ENCODE measurements at places on chromosomes 16 and 17. TPM values are rescaled to one million over a fixed set of nuclear protein-coding genes. Genes with fewer than 3 reads are reported as not detected.

The MAPT gene
- 0.74 TPM for polyA plus RNA-seq

The KRTAP17-1 gene
- polyA plus RNA-seq = not detected

The GTF3C1 gene
- 47.2 TPM for polyA plus RNA-seq

The CPHXL2 gene
- not detected for polyA plus RNA-seq

The SALL1 gene
- not detected for polyA plus RNA-seq

The DNASE1L2 gene
- 2.5 TPM for polyA plus RNA-seq

The CYB5B gene
- polyA plus RNA-seq = 86.1 TPM

The TNFSF13 gene
- polyA plus RNA-seq = 2.1 TPM

The SLFN14 gene
- polyA plus RNA-seq = not detected

The RAB11FIP4 gene
- polyA plus RNA-seq = 9.4 TPM

The MYH8 gene
- polyA plus RNA-seq = not detected

The RAC3 gene
- 83.6 TPM for polyA plus RNA-seq

The PLCD3 gene
- polyA plus RNA-seq = 59.7 TPM

DNA sequence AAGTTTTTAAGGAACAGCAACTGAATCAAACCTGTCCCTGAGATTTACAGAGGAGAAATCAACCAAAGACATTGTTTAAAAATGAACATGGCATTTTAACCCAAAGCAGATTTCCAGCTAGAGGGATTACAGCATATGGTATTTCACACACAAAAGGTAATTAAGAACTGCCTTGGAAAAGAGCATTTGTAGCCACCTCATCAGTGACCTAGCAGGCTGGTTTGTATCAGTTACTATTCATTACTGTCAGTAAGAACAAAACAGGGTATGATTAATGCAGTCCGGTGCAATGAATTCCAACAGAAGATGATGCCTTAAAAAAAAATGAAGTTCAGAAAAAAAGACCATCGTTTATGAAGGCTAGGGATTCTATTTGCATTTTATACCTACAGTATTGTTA is 219.9 kb downstream of the CHD9NB start:
- no peaks in the 10 kb centered on the region for H3K36me3 ChIP-seq
- H3K27me3 ChIP-seq = no peaks in the 10 kb centered on the region
- no peaks in the 10 kb centered on the region for H3K4me1 ChIP-seq
- DNase-seq = no peak
- no peak overlapping the region for H3K27ac ChIP-seq
- H3K4me3 ChIP-seq = no peak overlapping the region

- no peak overlapping the region for H3K4me3 ChIP-seq
- DNase-seq = peak; percentile 79
- no peaks in the 10 kb centered on the region for H3K36me3 ChIP-seq
- H3K4me1 ChIP-seq = no peaks in the 10 kb centered on the region
- peaks cover 99% of the 10 kb centered on the region for H3K27me3 ChIP-seq
These were observed 2.0 kb downstream of the NPTX1 start for GRCh38 chr17:80474231-80474960.

GRCh38 chr16:77838597-77839255 is 50.4 kb downstream of the VAT1L start:
- no peaks in the 10 kb centered on the region for H3K27me3 ChIP-seq
- H3K4me3 ChIP-seq = no peak overlapping the region
- peaks cover 17% of the 10 kb centered on the region for H3K4me1 ChIP-seq
- no peak overlapping the region for H3K27ac ChIP-seq
- no peaks in the 10 kb centered on the region for H3K36me3 ChIP-seq

DNA sequence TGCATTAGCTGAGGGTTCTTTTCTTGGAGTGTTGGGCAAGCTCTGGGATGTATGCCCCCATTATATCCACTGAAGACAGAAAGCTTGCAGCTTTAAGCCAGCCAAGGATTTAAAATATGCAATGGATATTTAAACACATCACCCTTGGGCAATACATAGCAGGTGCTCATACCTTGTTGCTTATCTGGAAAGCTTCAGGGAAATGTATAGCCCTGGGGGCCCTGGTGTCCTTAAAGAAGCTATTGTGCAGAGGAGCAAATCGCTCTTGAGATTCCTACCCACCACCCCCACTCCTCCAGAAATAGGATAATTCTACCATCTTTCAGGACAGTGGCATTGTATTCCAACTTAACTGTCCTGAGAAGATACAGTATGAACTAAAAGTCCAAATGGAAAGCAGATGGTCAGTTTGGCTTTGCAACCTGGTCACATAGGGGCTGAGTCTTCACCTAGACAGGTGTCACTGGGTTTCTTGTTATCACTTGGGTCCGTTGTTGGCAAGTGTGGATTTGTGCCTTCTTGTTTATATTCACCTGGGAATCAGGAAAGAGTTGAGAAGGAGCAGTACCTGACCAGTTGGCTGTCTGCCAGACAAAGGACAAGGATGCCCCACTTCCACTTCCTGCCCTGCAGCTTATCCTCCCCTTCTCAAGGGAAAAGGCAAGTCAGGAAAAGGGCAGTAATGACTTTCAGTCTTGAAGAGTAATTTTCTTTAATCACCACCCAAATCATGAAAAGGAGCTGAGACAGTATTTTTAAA is 3.4 kb downstream of the ANKRD40CL start:
- no peak overlapping the region for H3K4me3 ChIP-seq
- no peaks in the 10 kb centered on the region for H3K27me3 ChIP-seq
- H3K4me1 ChIP-seq = no peaks in the 10 kb centered on the region
- no peak overlapping the region for H3K27ac ChIP-seq

GRCh38 chr17:67388986-67389385 is 11.9 kb downstream of the PITPNC1 start:
- H3K4me1 ChIP-seq = peaks cover 17% of the 10 kb centered on the region
- no peak for DNase-seq
- H3K4me3 ChIP-seq = no peak overlapping the region
- peak overlapping the region; percentile 93 for H3K27ac ChIP-seq
- H3K27me3 ChIP-seq = no peaks in the 10 kb centered on the region

DNA sequence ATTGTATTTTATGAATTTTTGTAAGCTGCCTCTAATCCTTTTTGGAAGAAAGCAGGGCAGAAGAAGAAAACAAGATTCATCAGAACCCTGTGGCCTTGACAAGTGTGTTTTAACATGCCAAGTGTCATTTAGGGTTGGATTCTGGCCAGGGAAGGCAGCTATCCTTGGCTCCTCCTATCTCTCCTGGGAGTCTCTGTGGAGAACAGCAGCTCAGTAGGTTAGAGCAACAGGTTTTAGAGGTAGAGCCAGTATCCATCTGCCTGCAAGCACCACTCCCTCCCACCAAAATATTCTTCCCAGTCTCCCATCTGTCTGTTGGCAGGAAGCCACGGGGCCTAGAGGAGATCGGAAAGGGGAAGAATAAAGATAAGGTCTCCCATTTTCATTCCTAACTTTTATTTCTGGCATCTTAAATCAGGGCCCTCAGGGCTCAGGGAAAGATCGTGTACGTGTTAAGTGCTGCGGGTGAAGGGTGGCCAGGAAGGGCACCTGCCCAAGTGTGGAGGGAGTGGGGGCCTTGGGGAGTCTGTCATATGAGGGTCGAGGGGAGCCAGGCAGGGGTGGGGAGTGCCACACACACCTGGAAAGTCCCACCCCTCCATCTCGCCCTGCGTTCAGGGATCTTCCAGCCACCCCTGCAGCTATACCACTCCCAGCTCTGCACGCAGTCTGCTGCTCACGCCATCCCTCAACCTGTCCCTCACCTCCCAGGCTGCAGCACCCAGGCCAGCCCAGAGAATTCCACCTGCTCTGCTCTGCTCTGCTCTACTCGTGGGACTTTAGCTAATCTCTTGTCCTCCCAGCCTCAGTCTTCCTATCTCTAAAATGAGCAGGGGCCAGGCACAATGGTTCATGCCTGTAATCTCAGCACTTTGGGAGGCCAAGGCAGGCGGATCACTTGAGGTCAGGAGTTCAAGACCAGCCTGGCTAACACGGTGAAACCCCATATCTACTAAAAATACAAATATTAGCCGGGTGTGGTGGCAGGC is 17.1 kb upstream of the CPSF4L start:
- DNase-seq = peak; percentile 76
- peaks cover 5% of the 10 kb centered on the region for H3K36me3 ChIP-seq
- H3K4me1 ChIP-seq = peaks cover 26% of the 10 kb centered on the region
- no peak overlapping the region for H3K27ac ChIP-seq
- H3K4me3 ChIP-seq = no peak overlapping the region

DNA sequence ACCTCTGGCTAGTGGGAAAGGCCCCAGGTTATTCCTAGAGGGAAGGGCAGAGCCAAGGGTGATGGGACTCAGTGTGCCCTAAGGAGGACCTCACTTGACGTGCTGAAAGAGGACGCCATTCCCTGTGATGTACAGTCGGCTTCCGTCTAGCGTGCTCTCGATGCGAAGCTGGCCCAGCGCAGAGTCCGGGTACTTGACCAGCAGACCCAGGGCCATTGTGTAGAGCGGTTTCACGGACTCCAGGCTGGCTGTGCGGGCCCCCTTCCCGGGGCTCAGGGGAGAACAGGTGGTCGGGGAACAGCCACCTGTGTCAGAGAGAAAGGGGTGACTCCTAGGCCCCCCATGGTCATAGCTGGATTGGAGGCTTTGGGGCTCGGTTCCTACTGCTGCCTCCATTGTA is 19.9 kb downstream of the PLEKHG4 start:
- no peaks in the 10 kb centered on the region for H3K27me3 ChIP-seq
- H3K4me3 ChIP-seq = no peak overlapping the region
- H3K27ac ChIP-seq = no peak overlapping the region
- H3K36me3 ChIP-seq = no peaks in the 10 kb centered on the region
- peaks cover 8% of the 10 kb centered on the region for H3K4me1 ChIP-seq
- peak; percentile 8 for DNase-seq

GRCh38 chr16:55426865-55427484 is 52.0 kb upstream of the MMP2 start:
- no peak overlapping the region for H3K4me3 ChIP-seq
- H3K27me3 ChIP-seq = no peaks in the 10 kb centered on the region
- no peaks in the 10 kb centered on the region for H3K36me3 ChIP-seq
- no peak overlapping the region for H3K27ac ChIP-seq

GRCh38 chr16:86637744-86638143 is 59.4 kb downstream of the FOXL1 start:
- no peaks in the 10 kb centered on the region for H3K36me3 ChIP-seq
- H3K27ac ChIP-seq = no peak overlapping the region
- DNase-seq = no peak
- no peak overlapping the region for H3K4me3 ChIP-seq
- H3K4me1 ChIP-seq = peaks cover 16% of the 10 kb centered on the region

DNA sequence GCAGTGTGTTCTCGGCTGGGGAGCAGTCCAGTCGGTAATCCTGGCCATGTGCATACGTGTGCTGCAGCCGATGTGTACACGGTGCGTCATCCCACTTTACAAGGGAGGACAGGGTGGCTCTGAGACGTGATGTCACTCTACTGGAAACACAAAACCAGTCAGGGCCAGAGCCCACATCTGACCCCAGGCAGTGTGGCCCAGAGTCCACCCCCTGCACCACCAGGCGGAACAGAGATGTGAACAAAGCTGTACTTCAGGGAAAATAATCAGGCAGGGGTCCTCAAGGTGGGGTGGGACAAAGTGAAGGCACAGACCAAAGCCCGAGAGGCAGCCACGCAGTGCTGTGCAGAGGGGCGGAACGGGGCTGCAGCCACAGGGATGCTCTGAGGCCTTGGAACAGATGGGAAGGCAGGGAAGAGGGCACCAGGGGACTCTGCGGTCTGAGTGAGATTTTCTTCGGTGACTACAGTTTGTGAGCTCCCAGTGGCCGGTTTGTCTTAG is 181.5 kb downstream of the ZNF423 start:
- H3K36me3 ChIP-seq = no peaks in the 10 kb centered on the region
- H3K4me3 ChIP-seq = no peak overlapping the region
- H3K27ac ChIP-seq = no peak overlapping the region
- no peak for DNase-seq

DNA sequence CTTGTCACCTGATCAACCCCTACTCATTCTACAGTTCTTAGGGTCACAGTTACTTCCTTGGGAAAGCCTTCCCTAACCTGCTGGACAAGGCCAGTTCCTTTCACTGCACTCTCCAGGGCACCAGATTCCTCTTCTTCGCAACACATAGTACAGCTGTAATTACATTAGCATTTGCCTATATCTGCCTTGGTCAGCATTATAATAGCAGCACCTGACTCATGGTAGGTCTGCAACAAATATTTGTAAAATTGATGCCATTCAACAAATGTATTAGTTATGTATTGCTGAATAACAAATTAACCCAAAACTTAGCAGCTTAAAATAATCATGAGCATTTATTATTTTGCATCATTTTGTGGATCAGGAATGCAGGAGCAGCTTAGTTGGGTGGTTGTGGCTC is 193.0 kb downstream of the IRX5 start:
- DNase-seq = no peak
- no peak overlapping the region for H3K27ac ChIP-seq
- H3K36me3 ChIP-seq = no peaks in the 10 kb centered on the region
- no peaks in the 10 kb centered on the region for H3K27me3 ChIP-seq
- H3K4me1 ChIP-seq = peaks cover 10% of the 10 kb centered on the region

- H3K27ac ChIP-seq = no peak overlapping the region
- H3K36me3 ChIP-seq = no peaks in the 10 kb centered on the region
- no peak for DNase-seq
- no peaks in the 10 kb centered on the region for H3K4me1 ChIP-seq
- H3K4me3 ChIP-seq = no peak overlapping the region
These were observed 96.2 kb downstream of the USP31 start for GRCh38 chr16:23052908-23053580.
